ENCODE measurements at places on chromosomes 16 and 17.

DNA sequence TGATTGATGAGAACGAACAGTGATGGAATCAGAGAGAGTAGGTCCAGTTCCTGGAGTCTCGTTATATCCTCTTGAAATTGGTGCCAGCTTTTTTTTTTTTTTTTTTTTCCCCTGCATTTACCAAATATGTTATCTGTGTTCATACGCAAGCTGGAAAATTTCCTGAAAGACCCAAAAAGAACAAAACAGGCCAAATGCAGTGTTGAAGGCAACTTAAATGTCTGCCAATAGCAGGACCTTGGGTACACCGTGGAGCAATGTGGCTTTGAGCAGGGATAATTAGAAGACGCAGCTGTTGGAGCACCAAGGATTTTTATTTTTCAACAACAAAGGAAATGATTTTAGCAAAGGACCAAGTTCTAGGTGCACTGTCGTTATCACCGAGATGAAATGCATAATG, 105.0 kb downstream of the ABCC6 start:
- no peak for DNase-seq

GRCh38 chr16:56341656-56342399, 83.5 kb downstream of the AMFR start:
- no peak for DNase-seq

- DNase-seq, result no peak
These were observed 4.9 kb upstream of the PRSS27 start for GRCh38 chr16:2724816-2725348.

DNA sequence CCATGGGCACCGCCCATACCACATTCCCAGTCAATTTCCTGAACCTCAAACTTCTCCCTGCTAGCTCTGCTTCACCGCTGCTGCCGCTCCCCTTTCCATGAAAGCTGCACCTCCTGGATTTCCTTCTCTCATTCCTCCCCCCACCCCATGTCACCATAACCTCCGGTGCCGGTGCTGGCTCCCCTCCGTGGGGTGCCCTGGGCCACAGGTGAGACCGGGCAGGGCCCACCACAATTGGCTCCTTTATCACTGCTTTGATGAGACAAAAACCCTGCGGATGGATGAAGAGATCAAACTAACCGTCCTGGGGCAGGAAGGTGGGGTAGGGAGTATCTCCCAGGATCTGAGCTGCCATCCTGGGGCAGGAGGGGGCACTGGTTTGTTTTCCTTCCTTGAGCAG, 111.3 kb upstream of the LHX1 start:
- no peak for DNase-seq

DNA sequence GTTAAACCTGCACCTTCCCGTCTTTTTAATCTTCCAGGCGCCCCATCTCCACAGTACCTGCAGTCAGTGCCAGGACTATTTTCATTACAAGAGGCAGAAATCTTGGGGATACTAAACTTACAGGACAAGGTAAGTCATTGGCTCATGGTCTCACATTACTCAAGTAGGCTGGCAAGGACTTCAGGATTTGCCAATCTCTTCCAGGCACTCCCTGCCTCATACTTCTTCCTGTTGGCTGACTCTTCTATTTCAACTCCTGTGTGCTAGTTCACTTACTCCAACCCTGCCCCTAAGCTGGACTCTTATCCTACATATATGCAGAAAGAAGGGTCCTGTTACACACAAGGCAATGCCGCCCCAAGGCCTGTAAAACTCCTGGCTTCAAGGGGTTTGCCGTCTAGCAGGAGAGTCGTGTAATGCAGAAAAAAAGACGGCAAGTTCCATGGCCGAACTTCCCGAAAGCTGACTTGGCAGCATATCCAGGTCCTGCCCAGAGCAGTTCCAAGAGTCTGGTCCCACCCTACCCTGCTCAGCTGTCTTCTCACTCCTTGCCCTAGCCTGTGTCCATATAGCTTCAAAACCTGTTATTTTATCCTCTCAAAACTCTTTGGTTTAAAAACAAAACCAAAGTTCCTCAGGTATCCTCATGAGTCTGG, 14.8 kb downstream of the ERN1 start:
- DNase-seq, result no peak

DNA sequence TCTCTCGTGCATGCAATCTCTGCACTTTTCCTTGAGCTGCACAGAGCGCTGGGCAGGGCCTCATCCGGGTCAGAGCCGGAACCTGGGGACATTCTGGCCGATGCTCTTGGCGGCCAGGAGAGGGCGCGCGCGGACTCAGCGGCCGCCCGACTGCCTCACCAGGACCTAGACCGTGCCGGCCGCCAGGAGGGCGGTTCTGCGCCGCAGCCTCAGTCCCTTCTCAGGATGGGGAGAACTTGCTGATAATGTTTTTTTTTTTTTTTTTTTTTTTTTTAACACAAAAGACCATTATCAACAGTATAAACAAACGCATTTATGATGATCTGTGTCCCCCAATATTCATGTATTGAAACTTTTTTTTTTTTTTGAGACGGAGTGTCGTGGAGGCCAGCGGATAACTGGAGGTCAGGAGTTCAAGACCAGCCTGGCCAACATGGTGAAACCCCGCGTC, 8.1 kb upstream of the FLYWCH2 start:
- peak; percentile 50 for DNase-seq

GRCh38 chr16:2782583-2783351, 4.6 kb downstream of the PRSS33 start:
- no peak for DNase-seq

DNA sequence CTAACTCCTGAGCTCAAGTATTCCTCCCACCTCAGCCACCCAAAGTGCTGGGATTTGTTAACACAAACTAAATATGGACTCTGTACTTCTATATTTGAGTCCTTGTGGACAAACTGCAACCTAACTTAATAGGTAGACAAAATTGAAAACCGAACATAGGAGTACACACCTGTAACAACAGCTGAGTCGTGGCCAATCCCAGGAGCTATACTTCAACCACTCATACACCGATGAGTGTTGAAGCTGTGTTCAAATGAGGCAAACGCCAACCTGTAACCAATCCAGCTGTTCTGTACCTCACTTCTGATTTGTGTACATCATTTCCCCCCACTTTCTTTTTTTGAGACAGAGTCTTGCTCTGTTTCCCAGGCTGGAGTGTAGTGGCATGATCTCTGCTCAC, 471.5 kb upstream of the C16orf82 start:
- no peak for DNase-seq

- no peak for DNase-seq
These were observed 1.5 kb downstream of the ZNF205 start for GRCh38 chr16:3113765-3114479.

- no peak for DNase-seq
These were observed 125.3 kb downstream of the TMEM114 start for GRCh38 chr16:8464979-8465378.

DNA sequence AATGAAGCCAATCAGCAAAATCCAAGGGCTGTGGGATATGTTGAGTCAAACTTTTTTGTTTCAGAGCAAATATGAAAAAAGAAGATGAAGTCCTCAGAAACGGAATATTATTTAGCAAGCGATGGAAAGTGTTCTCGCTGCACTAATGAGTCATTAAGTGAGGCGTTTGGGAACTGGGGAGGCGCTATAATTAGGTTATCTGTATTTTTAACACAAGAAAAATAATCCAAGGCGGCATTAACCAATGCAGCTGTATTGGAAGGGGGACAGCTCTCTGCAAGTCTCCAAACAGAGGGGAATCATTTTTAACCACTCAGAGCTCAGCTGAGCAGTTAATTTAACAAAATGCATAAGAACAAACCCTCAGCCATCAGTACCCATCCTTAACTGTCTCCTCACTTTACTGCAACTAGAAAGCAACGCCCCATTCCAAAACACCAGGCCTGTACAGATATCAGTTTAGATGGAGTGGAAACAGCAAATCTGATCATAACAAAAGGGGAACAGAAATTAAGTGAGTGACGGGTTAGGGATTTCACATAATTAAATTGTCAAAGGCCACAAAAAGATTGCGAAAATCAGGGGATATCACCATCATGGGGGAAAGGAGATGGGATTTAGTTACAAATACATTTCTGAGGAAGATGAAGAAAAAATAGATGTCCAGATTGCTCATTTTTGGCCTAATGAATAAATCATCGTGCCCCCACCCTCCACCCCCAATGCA, 211.0 kb upstream of the TOX3 start:
- no peak for DNase-seq

DNA sequence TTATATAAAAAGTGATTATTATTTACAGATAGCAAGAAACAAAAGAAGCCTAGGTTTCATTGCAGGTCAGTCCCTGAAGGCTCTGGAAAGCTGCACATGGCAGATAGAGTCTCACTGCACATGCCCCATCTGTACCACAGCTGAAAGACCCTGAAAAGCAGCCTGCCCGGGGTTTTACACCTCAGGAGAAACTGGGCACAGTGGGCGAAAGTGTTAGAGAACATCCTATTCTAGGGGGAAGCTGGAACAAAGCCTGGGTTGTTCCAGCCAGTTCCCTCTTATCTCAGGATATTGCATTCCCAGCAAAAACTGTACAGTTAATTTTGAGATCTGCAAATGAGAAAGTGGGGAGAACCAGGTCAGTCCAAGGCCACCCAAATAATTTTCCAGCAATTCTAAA, 419.7 kb downstream of the CNTNAP4 start:
- no peak for DNase-seq

- peak; percentile 76 for DNase-seq
These were observed 4.5 kb upstream of the UNC13D start for GRCh38 chr17:75848523-75849278.

DNA sequence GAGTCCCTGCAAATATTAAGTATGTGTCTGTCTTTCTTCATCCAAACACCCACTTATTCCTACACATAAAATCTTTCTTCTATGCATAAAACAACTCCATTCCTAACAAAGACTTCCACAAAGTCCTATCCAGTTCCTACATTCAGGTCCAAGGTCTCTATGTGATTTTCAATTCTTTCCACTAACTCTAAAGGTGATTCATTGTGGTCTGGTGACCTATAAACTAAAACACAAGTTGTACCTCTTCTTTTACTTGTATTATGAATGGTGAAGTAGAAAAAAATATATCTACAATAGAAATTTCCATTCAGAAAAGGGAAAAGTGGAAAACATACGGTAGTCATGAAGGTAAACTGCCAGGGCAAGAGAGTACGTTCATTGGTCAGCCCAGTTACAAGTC, 56.6 kb downstream of the USP32 start:
- no peak for DNase-seq

Data from memory B cell (primary cell).